ENCODE measurements at places on chromosomes 13 and 19.

GRCh38 chr19:4414800-4415321, 12.4 kb downstream of the CHAF1A start:
- DNase-seq = no peak

- DNase-seq = no peak
These were observed at the start of gene IPO5 for GRCh38 chr13:97953376-97953970. Gene IPO5 (plus strand): TSS chr13:97953675. CDS start chr13:97976697, 23,022 bp downstream.

DNA sequence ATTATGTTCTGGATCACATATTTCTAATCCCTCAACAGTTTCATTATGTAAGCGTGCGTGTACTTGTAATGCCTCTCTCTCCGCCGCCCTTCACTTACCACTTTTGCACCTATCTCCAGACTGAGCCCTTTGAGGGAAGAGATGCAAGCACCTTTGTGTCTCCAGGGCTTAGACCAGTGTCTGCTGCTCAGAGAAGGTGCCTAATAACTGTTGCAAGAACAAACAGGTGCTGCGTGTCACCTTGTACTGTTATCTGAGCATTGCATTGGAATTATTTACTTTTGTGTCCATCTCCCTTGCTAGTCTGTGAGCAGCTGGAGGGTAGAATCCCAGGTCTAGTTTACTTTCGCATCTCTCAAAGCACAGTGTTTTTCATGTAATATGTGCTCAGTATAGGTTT, 156.2 kb downstream of the FLT1 start:
- DNase-seq = no peak

DNA sequence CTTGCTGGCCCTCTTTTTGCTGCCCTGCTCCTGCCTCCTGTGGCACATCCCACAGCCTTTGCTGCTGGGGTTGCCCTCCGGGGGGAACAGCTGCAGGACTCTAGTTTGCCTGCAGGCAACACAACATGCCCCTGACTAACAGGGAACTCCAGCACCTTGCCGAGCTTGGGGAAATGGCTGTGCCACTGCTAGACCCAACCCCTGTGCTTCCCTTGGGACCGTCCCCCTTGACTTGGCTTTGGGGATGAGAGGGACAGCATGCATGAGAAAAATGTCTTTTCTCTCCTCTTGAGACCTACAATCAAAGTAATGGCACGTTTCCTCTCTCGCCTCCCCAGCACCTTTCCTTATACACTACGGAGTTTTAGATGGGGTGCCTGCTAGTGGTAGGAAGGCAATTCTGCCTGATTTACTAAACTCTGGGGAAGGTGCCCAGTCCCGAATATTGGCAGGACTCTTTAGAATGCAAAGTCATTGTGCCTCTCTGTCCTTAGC, 12.4 kb upstream of the VWA8 start:
- DNase-seq = no peak

DNA sequence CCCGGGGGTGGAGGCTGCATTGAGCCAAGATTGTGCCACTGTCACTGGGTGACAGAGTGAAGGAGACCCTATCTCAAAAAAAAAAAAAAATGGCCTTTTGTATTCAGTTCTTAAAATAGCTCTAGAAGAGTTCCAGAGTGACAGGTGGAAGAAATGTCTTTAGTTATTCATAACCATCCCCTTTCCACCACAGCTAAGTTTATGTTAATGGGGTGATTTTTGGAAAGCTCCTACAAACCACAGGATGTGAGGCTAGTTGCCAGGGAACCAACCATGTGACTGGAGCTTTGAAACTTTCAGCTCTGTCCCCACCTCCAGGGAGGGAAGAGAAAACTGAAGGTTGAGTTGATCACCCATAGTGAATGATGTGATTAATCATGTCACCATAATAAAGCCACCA, 6.9 kb downstream of the ZNF490 start:
- DNase-seq = no peak
